Amniotic epithelial cell (primary cell): ENCODE measurements at places on chromosomes 7 and 10.

DNA sequence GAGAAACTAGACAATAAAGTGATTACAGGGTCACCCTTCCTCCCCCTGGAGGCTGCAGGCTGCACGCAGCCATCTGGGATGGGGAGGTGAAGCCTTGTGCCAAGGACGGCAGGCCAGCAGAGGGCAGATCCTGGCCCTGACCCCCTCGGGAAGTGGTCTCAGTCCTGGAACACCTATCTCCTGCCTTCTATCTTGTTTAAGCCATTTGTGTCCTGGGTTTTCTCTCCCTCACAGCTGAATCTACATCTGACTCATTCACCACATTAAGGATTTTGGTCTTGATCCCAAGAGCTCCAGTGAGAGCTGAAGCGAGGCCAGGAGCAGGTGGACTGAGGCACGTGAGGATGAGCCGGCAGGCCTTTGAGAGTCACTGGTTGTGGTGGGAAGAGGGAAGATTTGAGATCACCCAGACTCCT is 16.4 kb upstream of the PARP12 start:
- DNase-seq = peak; percentile 84

GRCh38 chr7:5670183-5670935 is 111.1 kb downstream of the RNF216 start:
- DNase-seq = peak; percentile 61

DNA sequence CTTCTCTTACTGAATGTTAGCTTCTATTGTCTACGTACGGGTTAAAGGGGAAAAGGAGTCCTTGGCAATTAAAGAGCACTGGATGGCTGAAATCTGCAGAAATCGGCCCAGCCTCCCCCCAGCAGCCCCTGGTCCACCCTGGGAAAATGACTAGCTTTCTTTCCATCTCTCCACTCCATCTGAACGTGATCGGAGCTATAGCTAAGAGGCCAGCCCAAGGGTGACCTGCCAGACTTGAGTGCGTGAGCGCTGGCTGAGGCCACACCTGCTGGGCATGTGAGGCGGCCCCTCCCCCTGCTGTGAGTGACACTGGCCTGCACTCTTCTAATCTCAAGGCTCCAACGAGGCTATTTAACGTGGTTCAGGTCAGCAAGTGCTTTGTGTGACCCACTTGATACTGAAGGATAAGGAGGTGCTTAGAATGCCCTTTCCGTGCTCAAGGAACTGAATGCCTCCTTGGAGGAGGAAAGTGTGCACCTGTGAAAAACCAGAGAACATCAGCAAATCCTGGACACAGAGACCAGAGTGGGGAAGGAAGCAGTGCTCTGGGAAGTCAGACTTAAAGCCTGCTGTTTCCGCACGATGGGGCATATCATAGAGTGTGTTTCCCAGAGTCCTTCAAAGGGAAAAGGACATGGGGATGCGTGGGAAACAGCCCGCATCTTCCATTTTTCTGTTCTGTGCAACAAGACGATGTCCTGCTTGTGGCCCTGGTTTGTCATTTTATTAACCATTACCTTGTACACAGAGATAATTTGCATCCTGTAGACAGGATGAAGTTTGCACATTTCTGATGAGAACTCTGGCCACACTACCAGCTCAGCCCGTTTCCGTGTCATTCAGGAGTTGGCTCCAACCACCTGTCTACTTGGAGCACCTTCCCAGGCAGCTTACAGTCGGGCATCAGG is 12.5 kb upstream of the MNX1 start:
- no peak for DNase-seq

DNA sequence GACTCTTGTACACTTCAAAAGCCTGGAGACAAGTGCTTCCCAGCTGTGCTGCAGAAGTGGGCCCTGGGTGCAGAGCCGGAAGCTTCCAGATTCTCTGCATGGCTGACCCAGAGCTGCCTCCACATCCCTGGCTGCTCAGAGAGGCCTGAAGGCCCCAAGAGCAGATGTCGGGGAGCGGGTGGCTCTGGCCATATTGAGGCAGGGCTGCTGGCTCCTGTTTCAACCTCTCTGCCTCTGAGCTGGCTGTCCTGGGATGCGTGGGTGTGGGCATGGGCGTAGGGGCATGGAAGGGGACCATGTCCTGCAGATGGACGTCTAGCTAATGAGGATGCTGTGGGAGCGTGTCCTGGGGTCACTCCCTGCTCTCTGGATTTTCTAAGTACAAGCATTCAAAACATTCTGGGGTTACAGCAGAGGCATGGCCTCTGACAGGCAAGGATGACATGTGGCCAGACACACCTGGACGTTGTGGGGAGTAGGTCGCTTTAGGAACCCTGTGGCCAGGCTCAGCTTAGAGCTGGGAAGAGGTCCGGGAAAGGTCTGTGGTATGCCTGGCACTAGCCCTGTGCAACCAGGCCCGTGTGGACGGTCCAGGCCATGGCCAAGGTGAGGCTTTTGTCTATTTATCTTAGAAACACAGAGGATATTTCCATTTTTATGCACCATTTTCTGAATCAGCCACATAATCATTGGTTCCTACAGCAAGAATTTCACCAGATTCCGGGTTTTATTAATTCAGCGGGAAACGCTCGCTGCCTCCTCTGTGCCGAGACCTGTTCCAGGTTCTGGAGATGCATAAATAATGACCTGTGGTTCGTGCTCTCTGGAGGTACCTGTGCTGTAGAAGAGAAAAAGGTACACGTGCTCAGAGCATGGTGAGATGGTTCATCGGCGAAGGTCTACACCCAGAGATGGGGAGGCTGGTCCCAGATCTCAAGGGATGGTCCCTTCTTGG is 361.1 kb downstream of the GLRX3 start:
- no peak for DNase-seq

- DNase-seq = no peak
Measured at GRCh38 chr10:80685355-80685754, 147.7 kb downstream of the SH2D4B start.

DNA sequence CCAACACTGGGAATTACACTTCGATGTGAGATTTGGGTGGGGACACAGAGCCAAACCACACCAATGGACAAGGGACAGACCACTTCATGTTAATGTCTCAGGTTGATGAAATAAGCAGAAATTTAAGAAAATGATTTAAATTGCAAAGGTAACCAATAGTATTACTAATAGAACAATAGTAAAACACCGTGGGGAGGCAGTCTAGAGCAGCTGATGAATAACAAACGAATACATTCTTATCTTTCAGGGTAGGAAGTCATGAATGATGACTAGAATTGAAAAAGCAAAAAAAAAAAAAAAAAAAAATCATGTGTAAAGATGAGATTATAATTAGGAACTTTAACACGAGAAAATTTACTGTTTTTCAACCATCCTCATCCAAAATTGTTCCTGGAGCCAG is 171.9 kb upstream of the TEX47 start:
- no peak for DNase-seq

DNA sequence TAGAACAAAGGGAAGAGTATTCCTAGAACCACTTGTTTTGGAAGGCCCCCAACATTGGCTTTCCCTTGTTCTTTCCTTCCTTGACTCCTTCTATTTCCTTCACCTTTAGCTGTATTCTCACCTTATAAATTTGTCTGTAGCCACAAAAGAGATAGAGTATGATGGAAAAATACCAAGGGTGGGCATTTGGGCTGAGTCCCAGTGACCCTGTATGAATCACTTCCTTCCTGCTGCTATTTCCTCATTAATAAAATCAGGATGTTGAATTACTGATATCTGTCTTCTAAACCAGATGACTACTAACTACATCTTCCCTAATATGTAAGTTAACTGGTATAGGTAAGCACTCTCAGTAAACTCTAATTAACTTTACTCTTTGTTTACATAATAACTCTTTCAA is 55.1 kb downstream of the IFIT5 start:
- DNase-seq = no peak

- DNase-seq = peak; percentile 22
Measured at GRCh38 chr10:69295027-69295636, 16.8 kb downstream of the HK1 start.

DNA sequence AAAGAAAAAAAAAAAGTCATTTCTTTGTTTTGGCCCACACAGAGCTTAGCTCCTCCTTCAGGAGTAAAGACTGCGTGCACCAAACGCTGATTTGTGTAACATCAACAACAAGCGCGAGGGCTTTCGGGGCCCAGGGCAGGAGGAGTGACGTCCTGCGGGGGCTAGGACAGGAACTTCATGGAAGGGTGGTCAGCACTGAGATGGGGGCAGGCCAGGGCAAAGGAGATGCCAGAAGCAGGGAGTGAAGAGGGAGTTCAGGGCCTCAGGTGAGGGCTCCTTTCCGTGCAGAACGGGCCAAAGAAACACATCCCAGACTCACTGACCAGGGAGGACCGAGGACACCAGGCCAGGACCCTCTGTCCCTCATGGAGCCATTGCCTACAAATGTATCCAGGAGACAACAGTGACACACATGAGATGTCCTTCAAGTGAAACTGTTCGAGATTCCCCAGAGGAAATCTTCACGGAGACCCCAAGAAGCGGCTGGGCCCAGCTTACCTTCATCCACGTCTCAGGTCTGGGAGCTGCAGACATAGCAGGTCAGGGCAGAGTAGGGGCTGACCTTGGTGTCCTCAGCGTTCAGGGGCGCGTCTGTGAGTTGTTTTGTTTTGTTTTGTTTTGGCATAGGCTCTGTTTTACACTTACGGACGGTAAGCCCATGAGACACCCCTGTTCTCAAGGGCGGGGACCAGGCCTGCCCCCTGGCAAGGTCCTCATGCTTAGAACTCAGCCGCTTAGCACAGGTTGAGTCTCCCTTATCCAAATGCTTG is 30.4 kb upstream of the SHH start:
- no peak for DNase-seq

DNA sequence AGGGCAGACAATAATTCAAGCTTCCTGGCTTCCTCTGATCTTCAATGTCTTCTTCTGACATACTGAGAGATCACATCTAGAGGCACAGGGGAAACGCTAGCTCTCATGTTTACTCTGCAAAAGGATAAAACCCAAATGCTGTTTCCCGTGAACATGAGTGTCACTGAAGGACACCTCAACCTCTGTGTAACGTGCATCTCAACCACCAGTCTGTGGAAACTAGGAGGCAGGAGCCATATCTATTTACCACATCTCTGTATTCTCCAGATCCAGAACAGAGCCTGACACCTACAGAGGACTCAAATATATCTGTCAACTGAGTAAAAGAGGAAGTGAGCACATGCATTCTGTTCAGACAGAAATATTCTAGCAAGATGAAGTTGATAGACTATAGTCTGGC is 140.3 kb upstream of the TARP start:
- no peak for DNase-seq

DNA sequence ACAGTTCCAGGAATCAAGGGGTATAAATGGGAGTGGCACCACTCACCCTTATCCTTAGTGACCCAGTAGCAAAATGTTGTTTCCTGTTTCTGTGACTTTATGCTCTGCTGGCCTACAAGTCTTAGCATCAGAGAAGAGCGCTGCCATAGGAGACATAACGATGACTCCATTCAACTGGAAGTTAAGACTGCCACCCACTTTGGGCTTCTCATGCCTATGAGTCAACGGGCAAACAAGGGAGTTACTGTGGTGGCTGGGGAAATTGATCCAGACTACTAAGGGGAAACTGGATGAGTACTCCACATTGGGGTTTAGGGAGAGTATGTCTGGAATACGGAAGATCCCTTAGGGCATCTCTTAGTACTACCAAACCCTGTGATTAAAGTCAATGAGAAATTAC is 40.6 kb upstream of the PIK3CG start:
- DNase-seq = no peak

DNA sequence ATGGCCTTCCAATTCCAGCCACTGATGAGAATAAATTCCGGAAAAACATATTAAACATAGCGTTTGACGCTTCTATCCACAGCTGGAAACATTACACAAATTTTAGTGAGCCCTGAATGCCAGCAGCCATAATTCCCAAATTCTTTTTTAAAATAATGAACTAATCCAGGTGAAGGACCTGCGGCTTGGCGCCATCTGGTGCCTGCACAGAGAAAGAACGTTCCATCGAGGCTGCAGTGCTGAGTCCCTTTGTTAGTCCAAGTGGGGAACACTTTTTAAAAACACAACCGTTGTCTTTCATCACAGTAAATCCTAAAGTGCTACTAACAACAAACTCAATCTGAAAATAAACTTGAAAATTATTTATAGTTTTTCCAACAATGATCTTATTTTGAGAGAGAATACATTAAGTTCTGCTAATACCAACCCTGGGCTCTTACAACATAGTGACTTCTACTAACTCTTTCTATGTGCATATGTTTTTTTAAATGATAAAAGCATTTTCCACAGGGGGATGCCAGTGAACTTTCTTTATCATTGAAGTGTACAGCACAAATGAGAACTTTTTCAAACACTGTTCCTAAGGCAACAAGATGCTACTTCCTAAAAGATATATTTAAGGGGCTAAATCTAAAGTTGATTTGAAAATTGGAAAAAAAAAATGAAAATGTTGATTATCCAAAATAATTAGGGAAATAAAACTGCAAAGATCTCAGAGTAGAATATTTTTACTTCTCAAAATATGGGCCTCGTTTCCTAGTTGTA is 166.9 kb upstream of the RNF32 start:
- no peak for DNase-seq

DNA sequence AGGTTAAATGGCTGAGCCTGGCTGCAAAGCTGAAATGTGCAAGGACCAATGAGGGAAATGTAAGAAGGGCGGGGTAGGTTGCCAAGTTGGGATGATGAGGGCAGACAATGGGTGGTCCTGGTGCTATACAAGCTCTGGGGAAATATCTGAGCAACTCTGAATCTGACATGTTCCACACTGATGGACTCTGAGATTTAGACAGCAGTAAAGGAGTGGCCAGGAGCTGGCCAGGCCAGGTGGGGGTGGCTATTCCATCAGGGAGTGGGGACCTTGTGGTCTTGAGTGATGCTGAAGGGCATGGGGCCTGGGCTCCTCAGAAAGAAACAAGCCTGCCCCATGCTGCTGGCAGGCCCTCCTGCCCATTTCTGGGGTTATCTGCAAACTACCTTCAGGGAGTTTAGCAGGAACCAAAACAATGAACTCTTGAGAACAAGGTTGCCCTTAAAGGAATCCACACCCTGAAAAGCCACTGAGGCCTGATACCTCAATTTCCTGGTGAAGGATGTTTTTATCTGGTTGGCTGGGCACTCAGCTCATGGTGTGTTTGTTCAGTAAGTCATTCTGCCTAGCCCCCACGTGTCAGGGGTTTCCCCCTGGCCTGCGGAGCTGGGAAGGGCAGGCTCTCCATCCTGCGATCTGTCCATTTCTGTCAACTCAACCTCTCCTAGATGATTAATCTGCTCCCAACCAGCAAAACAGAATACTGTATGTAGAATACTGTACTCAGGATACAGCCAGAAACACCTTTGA is 143.3 kb upstream of the TNS3 start:
- DNase-seq = no peak

GRCh38 chr7:48244864-48245271 is 73.6 kb downstream of the ABCA13 start:
- peak; percentile 67 for DNase-seq

- no peak for DNase-seq
Measured at GRCh38 chr10:59628456-59628855, 81.2 kb downstream of the SLC16A9 start.

- DNase-seq = peak; percentile 36
Measured at GRCh38 chr10:21814866-21815265, 188.7 kb downstream of the DNAJC1 start.

GRCh38 chr7:75649462-75649861 is 89.3 kb downstream of the HIP1 start:
- no peak for DNase-seq
